ENCODE measurements at places on chromosomes 13 and 19. TPM values are rescaled to one million over a fixed set of nuclear protein-coding genes. Genes with fewer than 3 reads are reported as not detected.

DNA sequence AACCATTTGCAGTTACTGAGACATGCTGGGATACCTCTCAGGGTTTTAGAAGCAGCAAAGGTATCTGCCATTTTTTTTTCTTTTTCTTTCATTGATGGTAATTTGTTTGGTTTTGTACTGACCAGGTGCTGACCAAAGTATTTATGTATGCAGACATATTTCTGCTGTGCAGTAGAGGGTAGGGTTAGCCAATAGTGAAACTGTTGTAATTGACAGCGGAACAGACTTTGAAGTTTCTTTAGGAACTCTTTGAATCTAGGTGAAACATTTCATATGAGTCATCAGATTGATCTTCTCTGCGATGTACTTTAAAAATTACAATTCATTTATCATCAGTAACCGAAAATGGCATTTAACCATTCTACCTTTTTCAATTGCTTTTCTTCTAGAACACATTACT lies 63.0 kb downstream of the ITGBL1 start:
- ATAC-seq = no peak

DNA sequence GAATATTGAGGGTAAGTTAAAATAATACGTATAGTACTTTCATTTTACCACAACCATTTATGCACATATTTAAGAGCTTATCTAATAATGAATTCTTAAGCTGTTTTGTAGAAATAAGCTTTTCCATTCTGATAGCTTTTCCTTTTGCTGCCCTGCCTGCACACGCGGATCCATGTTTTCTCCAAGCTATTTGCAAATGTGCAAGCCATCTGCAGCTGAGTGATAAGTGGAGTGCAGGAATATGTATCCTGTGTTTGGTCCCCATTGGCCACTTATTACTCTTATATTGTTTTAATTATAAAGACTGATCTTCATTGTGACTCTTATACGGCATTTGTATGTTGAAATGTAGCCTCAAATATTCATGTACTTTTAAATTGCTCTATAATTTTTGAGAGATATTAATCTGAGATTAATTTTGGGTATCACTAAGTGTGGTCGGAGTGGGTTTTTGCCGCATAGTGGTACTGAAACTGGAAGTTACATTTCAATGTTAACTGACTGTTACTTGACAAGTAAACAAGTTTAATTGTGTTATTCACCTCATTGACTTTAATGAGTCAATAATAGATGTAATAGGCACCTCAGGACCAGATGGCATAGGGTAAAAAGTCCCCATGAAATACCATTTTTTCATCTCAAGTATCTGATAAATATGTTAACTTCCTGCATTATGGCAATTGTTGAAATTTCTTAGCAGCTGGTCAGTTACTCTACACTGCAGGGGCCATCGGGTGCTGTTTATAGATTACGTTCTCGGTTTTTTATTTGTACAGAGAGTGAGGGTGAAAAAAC lies 1567.4 kb downstream of the EFNB2 start:
- ATAC-seq = no peak

- ATAC-seq = no peak
Measured at GRCh38 chr13:80962855-80963254, 621.9 kb upstream of the SPRY2 start.

DNA sequence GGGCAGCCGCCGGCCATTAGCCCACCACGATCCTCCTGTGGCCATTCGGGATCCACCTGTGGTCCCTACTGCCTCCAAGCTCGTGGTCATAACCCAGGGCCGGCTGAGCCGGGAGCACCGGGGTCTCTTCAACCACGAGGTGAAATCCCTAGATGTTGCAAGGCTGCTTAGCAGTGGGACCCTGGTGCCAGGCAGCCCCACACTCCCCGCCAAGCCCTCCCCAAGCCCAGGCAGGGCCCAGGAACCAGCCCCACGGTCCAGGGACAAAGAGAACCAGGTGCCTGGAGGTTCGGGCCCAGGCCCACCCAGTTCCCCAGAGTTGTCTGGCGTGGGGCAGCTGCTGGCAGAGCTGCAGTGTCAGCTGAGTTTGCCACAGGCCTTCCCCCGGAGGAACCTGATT lies 3.4 kb upstream of the TMEM145 start:
- ATAC-seq = no peak

DNA sequence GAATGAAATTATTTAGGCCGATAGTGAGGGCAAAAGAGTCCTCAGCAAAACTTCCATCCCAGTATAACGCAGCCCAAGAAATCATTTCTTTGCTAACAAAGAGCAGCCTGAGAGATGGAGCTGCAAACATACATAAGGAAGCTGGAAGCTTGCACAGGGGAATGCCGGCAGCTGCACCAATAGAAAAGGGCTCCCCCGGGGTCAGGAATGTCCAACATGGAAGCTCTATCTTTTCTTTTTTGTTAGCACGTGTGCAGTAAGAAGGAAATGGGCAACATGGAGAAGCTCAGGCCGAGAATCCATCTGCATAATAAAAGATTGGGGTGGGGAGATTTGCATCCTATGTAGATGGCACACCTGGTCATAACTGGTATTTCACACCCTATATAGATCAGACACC lies 1363.5 kb upstream of the PCDH20 start:
- ATAC-seq = no peak

- ATAC-seq = peak; percentile 66
Measured at GRCh38 chr19:14476673-14477401, 1.7 kb upstream of the PTGER1 start.

- ATAC-seq = no peak
Measured at GRCh38 chr19:27993619-27994570, 1219.1 kb downstream of the UQCRFS1 start.

- no peak for ATAC-seq
Measured at GRCh38 chr13:24360106-24360505, 50.7 kb downstream of the C1QTNF9 start.

DNA sequence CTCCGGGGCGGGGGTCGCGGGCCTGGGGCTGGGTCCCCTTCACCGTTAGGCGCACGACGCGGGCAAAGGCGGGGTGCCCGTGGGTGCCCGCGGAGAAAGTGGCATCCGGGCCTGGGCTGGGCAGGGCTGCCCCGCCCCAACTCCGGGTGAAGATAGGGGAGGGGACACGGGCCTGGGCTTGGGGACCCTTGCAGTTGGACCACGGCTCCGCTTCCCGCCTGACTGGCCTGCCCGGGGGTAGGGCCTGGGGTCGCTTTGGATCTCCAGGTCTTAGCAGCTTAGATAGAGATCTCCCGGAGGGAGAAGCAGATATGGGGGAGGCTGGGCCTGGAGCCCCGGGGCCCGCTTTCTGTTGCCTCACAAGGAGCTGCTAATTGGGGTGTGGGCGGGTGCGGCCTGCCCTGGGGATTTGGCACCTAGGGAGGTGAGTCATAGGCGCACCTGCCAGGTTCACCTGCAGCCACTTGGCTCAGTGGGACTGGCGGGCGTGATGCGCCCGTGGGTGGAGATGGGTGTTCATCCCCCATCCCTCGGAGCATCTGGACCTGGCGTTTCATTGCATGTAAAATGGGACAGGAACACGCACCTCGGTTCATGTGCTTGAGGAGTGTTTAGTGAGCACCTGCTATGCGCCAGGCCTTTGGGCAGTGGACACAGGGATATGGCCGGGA lies 585 bp downstream of the MAP1S start:
- ATAC-seq = peak; percentile 85

DNA sequence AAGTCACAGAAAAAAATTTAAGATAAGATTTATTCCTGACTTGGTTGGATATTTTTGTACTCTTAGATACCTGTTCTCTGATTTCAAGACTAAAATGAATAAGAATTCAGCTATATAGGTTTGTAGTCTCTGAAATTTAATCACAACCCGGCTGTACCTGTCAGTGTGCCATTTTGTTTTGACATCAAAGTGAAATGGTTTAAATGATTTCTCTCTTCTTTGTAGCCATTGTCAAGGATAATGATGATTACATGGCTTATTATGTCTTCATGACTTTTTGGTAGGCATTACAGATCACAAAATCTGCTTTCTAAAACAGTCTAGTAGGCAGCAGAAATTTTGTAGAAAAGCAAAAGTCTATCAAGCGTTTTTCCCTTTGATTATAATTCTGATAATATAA lies 72.5 kb downstream of the PCDH17 start:
- no peak for ATAC-seq

- no peak for ATAC-seq
Measured at GRCh38 chr13:98892821-98893220, 85.0 kb downstream of the DOCK9 start.

- no peak for ATAC-seq
Measured at GRCh38 chr13:99966064-99966805, 5.3 kb downstream of the ZIC5 start.

GRCh38 chr19:48614436-48615230 lies at the start of gene FAM83E:
Gene FAM83E (minus strand): TSS chr19:48615076. CDS start chr19:48613372, 1,704 bp downstream.
- peak; percentile 65 for ATAC-seq

GRCh38 chr13:111939666-111940278 lies 127.2 kb upstream of the SOX1 start:
- ATAC-seq = no peak

GRCh38 chr13:79128158-79128557 lies 277.9 kb downstream of the RBM26 start:
- ATAC-seq = no peak

DNA sequence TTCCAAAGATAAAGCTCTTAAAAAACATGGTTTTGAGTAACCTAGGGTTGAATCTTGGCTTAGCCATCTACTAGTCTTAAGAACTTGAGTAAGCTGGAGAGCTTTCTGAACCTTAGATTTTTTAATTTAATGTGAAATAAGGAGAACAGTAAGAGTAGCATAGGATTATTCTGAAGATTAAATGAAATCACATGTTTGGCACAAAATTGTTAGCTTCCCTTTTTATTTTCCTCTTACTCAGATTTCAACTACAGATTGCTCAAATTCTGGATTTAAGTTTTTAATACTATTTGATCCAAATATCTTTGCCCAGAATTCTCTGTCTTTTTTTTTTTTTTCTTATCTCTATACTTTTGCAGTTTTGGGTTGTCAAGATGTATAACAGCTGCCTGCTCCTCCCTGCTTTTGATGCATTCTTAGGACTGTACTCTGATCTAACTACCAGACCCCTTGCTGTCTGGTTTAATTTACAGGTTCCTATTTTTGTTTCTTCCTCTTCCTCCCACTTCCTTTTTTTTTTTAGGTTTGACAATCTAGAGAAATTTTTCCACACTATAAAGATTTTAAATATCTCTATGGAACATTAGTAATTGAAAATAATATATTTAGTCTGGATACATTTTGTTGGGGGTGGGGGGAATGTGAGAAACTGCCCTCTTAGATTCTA lies 12.3 kb downstream of the POMP start:
- no peak for ATAC-seq

TSSK6 gene
- total RNA-seq = 1.4 TPM

PGLYRP2 gene
- total RNA-seq = not detected

KIR2DL4 gene
- total RNA-seq = not detected

ZSWIM4 gene
- 10.9 TPM for total RNA-seq

MEDAG gene
- 2.7 TPM for total RNA-seq

RGL3 gene
- 0.64 TPM for total RNA-seq

DAPK3 gene
- total RNA-seq = 28.8 TPM

REEP6 gene
- total RNA-seq = 8.5 TPM

LILRB3 gene
- total RNA-seq = 0.72 TPM

ZNF497 gene
- 1.1 TPM for total RNA-seq

ATP12A gene
- total RNA-seq = 0.24 TPM

CYP2A7 gene
- not detected for total RNA-seq

All from esophagus mucosa (tissue), 1 donor.